ENCODE measurements at places on chromosomes 6 and 20.

GRCh38 chr6:42963855-42964605 lies 3.5 kb downstream of the GNMT start:
- DNase-seq, result no peak

DNA sequence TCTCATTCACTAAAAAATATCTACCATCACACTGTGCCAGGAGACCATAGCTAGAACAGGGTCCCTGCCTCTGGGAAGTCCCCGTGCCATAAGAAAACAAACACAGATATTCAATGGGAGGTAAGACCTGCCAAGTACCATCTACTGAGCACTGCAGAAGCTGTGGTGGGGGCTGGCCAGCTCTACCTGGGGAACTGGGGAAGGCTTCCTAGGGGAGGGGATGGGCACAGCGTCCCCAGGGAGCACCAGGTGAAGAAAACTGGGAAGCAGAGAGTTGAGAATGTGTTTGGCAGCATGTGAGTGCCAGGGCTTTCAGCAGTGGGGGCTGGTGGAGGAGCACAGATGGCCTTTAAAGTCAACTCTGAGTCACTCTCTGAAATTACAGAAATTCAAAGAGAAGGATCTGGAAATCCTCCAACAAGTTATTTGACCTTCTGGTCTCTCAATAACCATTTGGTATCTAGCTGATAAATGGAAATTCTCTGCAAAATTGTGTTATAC lies 85.2 kb downstream of the SHLD1 start:
- no peak for DNase-seq

GRCh38 chr6:7108964-7109836 lies 1.4 kb downstream of the RREB1 start:
- no peak for DNase-seq

DNA sequence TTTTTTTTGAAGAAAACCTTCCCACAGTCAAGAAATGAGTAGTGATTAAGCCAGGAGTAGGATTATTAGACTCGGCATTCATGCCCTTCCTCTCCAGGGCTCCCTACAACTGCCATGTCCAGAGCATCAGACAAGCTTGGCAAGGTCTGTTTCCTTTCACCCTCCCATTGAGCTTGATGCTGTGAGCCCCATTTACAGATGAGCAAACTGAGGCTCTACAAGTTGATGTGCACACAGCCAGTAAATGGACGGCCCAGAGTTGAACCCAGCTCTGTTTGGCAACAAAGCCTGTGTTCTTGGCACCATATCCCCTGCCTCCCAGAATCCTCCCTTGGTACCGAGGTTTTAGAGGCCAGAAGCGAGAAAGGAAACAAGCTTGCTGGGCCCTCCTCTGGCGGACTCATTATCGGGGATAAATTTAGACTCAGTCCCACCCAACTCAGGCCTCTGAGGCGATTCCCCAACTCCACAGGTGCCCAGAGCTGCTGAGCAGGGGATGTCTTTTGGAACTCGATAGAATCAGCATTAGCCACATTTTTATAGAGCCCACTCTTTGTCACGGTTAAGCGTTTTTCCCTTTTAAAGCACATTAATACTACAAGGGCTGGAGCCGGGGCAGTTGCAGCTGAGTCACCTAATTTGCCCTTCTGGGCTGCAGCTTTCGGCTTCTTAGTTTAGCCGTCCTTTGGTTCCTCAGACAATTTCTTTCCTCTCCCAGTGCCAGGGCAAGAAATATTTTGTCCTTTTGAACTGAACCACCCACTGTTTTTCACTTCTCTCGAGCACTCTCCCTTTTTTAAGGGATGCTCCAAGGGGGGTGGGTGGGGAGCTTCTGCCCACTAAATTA lies 23.0 kb upstream of the NFATC2 start:
- no peak for DNase-seq

- no peak for DNase-seq
Observed at GRCh38 chr6:110412360-110412759, 3.0 kb downstream of the DDO start.

DNA sequence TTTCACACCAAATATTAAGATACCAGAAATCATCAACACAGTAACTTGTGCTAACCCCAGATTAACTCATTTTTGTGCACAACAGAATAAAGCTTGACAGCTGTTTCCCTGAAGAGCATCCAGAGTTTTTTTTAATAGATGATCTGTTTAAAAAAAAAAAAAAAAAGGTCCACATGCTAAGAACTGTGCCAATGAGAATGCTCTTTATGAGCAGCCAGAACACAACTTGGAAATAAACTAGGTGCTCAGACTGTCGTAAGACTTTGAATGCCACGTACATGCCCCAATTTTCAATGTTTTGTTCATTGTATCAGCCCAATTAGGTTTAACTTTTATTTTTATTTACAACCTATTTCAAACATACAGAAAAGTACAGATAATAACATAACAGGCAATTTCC lies 47.3 kb downstream of the STAU1 start:
- no peak for DNase-seq

- no peak for DNase-seq
Observed at GRCh38 chr20:37902504-37903313, at the start of gene VSTM2L. Gene VSTM2L, plus strand, starts transcription at chr20:37903127. Its CDS starts 224 bp downstream, at chr20:37903351.

GRCh38 chr6:8014947-8015346 lies 49.2 kb downstream of the BLOC1S5 start:
- DNase-seq, result no peak

- DNase-seq, result no peak
Observed at GRCh38 chr6:37050045-37050853, 44.8 kb downstream of the FGD2 start.

- DNase-seq, result no peak
Observed at GRCh38 chr20:57071283-57071731, 195.1 kb downstream of the BMP7 start.

DNA sequence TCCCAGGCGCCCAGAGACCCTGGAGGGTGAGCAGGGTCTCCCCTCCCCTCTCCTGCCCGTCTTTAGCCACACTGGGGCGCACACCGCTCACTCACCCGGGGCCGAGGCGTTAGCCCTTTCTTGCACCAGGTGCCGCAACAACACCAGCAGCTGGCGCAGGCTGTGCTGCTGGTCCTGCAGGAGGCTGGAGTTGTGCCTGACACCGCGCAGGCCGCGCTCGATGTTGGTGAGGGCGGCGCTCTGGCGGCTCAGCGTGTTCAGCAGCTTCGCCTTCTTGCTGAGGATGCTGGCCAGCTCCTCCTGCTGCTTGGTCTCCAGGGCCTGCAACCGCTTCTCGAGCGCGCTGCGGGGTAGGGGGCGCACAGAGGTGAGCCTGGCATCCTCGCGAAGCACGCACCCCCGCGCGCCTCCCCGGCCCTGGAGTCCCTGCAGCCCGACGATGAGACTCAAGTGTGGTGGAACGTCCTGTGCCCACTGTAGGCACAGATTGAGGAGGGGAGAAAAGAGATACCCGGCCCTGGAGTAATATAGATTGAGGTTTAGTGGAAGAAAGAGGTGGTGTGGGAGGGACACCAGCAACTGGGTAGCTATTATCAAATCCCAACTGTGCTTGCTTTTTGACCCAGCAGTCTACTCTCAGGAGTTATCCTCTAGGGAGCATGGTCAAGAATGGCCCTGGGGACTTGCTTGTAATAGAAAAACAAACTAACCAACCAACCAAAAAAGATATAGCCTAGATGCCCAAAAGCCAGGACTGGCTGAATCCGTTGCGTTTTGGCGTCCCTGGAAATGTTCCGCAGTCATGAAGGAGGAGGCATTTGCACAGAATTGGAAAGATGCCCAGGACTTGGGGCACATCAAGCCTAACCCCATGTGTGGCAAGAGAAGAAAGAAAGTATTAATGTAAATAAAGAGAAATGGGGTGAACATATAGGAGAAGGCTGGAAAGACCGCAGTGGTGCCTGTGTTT lies 30.9 kb downstream of the ANGPT4 start:
- DNase-seq, result no peak

DNA sequence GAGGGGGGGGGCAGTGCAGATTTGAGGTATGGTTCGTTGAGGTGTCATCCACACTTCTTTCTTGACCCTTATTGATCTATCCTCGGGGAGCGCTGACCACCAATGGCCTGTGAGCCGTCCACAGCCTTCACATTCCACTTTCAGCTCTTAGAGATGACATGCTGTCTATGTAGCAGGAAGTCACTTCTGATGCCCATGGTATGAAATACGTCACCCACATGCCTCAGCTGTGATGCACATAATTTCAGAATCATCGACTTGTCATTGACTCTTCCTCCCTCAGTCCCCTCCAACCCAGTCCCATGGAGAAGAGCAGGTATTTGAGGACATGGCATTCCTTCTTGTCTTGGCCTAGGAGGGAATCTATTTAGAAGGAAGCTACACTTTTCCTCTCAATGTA lies 4.7 kb upstream of the ADGRF5 start:
- DNase-seq, result no peak

- no peak for DNase-seq
Observed at GRCh38 chr6:157227202-157228166, 95.8 kb downstream of the TMEM242 start.

DNA sequence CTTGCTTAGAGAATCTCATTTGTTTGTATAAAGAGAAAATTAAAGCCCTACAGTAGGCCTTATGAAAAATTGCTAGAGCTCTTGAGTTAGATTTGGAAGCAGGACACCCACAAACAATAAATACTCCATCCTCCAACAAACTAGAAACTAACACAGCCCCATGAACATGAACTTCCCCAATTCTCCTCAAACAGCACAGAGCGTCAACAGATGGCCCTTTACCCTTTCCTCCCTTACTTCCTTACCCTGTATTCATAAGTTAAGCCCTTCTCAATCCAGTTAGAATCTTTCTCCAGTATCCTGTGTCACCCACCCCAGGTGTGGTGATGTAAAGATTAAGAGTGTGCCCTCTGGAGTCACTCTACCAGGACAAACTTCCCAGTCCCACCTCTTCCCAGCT lies 113.7 kb downstream of the UNC5CL start:
- DNase-seq, result no peak

GRCh38 chr6:129599467-129599866 lies 110.5 kb downstream of the ARHGAP18 start:
- no peak for DNase-seq

- DNase-seq, result no peak
Observed at GRCh38 chr6:158793432-158793831, 25.7 kb downstream of the EZR start.

- DNase-seq, result no peak
Observed at GRCh38 chr6:49648036-49648435, 11.4 kb upstream of the RHAG start.

GRCh38 chr6:157260735-157261410 lies 62.4 kb downstream of the TMEM242 start:
- DNase-seq, result no peak

DNA sequence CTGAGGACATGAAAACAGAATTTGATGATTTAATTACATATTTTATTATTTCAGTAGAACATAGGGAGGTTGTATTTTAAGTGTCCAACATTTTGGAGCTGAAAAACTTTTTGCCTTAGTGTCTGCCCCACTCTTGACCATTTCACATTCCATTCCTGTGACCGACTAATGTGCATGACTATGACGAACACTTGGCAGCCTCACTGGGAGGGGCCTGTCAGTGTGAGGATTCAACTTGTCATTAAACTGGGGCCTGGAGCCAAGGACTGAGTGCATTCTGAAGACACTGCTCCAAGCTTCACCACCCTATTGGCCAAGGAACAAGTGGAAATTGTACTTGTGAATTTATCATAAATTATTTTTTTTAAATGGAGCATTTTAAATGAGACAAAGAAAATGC lies 661.3 kb downstream of the BCKDHB start:
- no peak for DNase-seq

DNA sequence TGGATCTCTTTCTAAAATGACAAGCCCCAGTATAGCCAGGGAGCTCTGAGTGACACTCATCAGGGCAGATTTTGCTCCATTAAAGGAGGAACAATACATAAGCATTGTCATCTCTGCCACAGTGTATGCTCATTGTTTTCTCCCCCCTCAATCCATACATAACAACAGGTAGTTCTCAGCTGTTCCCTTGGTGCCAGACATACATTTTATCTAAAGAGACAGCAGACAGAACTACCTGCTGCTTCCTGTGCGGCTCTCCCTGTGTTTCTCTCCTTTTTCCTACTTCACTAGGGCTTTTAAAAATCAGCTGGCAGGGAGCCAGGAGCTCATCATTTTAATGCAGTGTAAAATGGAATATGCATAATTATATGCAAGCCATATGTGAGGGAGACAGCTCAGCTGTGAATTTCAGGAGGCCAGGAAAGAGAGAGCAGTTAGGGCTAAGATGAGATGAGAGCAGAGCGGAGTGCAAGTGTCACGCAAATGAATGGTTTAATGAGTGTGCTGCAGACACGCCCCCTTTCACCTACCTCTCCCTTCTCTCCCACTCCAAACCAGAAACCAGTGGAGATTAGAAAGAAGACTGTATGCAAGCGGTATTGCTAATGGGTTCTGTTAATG lies 96.0 kb downstream of the SOBP start:
- DNase-seq, result peak; percentile 47

DNA sequence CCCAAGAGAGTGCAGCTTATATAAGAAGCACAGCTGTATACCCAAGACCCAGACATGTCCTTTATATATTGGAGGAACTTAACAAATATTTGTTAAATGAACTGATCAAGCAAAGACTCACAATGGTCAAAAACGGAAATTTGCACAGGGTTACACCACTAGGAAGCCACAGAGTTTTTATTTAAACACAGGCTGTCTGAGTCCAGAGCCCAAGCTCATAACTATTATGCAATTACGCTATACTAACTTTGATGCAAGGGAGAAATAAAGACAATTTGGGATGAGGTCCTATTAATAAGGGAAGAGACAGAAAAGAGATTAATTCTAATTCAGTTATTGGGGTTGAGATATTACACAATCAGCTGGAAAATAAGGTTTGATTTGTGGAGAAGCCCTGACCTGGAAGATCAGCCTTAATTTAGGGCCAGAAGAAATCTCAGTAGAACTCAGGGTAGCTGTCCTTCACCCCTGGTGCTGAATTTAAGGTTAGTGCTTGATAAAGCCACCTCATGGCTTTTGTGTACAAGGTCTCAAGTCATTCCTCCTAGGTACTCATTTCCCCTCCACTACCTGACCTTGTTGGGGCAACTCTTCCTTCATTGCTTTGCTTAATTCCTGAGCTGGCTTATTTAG lies 10.5 kb upstream of the ZNF334 start:
- no peak for DNase-seq

DNA sequence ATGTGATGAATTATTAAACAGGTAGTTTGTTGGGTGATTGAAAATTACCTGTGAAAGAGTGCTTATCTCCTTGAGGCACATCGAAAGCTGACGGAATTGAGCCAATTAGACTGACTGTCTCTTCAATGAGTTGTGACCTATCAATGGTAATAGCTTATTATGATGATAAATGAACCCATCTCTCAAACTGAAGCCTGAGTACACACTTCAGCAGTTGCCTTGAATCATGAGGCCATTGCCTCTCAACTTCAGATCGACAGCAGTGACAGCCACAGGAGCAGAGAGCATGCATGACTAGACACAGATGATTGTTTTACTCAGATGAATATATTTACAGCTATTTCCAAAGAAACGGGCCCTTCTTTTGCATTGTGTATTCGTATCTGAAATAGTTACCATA lies 323.9 kb downstream of the LAMA2 start:
- DNase-seq, result peak; percentile 62

- DNase-seq, result no peak
Observed at GRCh38 chr6:127606131-127606562, 29.2 kb downstream of the C6orf58 start.

DNA sequence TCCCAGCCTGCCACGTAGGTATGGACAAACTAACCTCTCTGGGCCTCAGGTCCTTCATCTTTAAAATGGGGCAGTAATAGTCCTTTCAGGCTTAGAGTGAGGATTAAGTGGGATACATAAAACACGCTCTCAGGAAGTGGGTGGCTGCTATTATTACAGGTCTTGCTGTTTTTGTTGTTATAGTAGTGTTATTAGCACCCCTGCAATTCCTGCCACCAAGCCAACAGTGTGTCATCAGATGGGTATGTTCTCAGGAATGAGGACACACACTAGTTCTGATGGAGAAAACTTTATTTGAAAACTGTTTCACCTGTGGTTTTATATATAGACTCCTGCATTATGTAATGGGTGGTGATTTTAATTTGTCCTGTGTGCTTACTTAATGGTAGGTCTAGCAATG lies 131.7 kb downstream of the LRRC1 start:
- DNase-seq, result no peak
